ENCODE measurements at places on chromosomes 5 and 9. TPM values are rescaled to one million over a fixed set of nuclear protein-coding genes. Genes with fewer than 3 reads are reported as not detected.

GRCh38 chr9:83422527-83422926 is 115.7 kb downstream of the FRMD3 start:
- DNase-seq: no peak

DNA sequence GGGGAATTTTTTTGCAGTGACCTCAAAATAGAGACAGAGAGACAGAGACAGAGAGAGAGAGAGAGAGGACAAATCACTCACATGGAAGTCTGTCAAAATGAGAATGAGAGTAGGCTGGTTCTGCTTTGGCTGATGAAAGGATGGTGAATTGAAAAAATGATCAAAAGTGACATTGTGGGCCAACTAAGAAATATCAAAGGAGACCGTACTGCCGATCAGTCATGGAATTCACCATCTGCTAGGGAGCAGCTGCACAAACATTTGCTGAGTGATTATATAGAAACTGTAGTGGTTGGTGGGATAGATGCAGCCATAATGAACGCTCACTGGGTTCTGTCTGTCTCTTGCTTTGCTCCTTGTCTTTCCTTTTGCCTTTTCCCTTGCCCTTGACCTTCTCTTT is 476.6 kb upstream of the SGCD start:
- no peak for DNase-seq

- DNase-seq: no peak
Observed at GRCh38 chr9:76901801-76902200, 4.1 kb downstream of the PRUNE2 start.

DNA sequence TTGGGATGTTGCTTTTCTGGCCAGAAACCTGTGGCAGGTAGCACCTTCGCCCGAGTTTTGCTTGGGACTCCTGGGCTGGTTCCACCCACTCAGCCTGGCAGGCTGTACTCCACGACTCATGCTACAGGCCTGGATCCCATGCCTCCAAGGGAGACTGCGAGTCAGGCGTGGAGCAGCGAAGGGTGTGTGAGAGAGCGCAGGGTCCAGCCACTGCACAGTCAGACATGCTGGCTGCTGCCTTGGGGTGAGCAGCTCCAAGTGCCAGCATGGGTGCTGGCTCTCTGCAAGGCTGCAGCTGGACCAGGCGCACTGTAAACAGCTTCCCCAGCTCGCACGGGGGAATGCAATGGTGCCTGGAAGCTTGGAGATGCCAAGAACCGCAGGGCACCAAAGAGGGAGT is 249.6 kb upstream of the EDIL3 start:
- DNase-seq: no peak

- DNase-seq: peak; percentile 2
Observed at GRCh38 chr5:64166201-64166959, 737 bp downstream of the RNF180 start.

DNA sequence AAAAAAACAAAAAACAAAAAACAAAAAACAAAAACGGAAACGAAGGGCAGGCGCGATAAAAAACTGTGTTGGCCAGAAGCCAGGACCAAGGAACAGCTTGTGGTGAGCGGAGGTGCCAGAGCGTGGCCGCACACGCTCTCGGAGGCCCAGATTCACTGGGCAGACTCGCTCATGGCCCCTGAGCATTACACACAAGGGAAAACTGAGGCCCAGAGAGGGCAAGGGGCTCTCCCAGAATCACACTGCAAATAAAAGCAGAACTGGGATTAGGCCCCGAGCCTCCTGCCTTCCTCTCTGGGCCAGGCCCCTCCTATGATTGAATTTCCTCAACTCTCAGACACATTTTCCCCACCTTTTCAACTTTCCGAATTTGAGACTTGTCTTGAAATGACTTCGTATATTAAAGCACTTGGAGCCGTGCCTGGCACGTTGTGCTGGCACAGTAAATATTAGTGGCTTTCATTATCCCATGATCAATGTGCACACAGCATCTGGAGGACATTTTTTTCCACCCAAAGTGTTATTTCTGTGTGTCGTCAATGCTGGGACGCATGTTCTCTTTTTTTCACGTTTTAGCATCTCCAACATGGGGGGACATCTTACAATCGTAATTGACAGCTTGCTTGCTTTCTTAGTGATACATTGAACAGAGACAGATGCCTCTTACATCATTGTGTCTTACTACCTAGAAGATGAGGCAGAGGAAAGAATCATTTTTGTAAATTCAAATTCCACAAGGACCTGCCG is 7.4 kb downstream of the FIBCD1 start:
- no peak for DNase-seq

GRCh38 chr5:149355688-149356087 is 2.2 kb upstream of the PCYOX1L start:
- no peak for DNase-seq

- DNase-seq: no peak
Observed at GRCh38 chr9:101365181-101365580, 19.6 kb downstream of the BAAT start.

- DNase-seq: no peak
Observed at GRCh38 chr5:1545805-1546355, 22.1 kb upstream of the LPCAT1 start.

The AQP7 gene
- not detected for total RNA-seq

The MARVELD2 gene
- total RNA-seq: 3.1 TPM
